ENCODE measurements at places on chromosomes 3 and 15.

- DNase-seq, result no peak
Measured at GRCh38 chr15:71548401-71548807, 261.9 kb upstream of the NR2E3 start.

- DNase-seq, result no peak
Measured at GRCh38 chr15:44542596-44542995, 5.6 kb downstream of the EIF3J start.

DNA sequence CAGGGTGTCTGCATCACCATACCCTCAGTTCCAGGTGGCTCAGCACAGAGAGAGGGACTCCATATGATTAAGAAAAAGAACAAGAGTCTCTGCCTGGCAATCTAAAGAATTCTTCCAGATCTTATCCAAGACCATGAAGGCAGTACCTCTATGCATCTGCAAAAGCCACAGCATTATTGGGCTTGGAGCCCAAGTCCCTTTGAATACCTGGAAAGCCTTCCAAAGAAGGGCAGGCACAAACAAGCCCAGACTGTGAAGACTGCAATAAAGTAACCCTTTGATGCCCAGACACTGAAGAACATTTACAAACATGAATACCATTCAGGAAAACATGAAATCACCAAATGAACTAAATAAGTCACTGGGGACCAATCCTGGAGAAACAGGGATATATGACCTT is 60.9 kb upstream of the DIPK2A start:
- DNase-seq, result no peak

DNA sequence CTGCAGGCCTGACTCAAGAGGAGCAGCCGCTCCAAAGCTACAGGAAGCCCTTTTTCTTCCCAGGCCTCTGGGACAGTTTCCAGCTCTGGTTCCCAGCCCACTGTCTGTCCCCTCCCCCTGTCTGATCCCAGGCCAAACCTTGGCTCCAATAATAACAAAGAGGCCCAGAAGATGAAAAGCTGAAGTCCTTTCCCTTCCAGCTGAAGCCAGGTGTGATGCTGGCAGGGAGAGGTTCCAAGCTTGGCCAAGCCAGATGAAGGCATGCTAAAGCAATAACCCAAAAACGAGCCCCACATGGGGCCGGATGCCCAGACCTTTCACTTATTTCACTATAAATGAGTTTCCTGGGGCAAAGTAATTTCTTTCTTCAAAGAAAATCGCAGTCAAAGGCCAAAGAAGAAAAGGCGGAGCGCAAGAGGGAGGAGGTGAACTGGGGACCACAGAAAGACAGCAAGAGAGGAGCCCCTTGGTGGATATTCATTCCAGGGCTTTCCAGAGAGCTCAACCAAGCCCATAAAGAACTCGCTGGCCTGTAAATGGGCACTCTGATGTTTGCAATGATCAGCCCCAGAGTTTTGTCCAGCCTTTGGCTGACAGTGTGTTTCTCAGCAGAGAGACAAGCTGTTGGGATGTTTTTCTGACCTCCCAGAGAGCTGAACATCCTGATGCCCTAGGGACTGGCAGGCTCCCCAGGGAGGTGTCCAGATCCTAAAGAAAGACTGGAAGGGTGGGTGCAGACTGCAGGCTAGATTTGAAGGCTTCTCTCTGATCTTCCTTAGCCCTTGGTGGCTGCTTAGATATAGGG is 157.6 kb downstream of the UACA start:
- peak; percentile 84 for DNase-seq

- DNase-seq, result no peak
Measured at GRCh38 chr3:49417516-49418120, 4.7 kb downstream of the AMT start.

GRCh38 chr3:191369616-191370010 is 39.3 kb upstream of the UTS2B start:
- peak; percentile 93 for DNase-seq

- DNase-seq, result peak; percentile 61
Measured at GRCh38 chr3:173993299-173993698, 595.8 kb downstream of the NLGN1 start.

DNA sequence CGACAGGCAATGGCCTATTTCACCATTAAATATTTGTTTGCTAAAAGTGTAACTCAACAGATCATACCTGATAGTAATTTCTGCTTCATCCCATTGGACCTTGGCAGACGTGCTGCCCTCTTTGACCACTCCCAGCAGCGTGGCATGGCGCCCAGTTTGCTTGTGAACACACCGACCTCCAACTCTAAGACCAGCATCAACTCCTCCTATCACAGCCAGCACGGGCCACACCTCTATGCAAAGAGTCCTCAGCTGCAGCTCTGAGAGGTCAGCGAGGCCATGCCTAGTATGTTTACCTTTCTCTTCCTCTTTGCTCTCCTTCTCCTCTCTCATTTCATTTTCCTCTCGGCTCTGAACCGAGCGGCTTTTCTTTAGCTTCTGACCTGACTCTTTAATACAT is 80.6 kb downstream of the FBXL22 start:
- no peak for DNase-seq

DNA sequence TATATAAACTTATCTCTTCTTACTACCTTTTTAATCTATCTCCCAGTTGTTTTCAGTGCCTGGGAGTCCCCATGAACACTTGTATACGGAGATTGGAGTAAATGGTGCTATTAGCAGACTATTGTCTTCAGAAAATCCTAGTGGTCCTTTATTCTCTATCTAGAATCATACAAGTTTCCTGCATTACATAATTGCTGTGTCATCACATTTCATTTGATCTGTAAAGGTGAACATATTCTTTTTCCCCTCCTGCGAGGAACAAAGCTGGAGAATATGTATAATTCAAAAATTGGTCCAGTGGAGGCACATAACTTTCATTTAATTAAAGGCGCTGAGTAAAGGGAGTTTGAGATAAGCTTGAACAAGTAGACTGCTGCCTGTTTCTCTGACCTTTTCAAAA is 324.8 kb downstream of the FEZF2 start:
- DNase-seq, result no peak

DNA sequence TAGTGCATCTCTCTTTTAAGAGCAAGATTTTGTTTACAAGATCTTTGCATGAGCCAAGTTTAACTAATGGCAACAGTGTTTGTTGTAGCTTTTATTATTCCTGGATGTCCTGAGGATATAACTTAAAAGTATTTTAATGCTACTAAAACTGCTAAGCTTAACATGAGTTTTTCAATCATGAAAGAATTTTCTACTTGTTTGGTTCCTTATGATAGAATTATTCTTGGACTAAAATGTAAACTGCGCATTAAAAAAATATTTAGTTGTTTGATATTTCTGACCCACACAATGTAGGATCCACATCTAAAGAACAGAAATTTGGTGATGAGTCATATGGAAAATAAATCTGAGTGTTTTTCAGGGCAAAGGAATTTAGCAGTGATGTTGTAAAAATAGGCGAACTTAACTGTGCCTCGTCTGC is 70.8 kb downstream of the RAP2B start:
- DNase-seq, result peak; percentile 84

DNA sequence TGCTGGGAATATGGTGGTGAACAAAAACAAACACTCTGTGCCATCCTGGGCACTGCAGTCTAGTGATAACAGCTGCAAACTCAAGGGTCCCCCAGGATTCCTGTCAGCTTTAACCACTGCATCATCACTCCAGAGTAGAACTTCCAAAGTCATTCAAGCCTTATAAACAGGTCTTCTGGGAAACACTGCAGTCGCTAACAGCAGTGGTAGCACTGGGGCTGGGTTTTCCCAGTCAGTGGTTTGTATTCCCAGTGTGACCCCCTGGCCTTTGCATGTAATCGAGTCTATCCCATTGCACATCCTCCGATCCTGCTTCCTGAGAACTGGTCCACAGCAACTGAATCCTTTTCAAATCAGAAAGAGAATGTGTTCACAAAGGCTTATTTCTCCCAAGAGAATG is 623.5 kb downstream of the EDEM1 start:
- DNase-seq, result no peak

DNA sequence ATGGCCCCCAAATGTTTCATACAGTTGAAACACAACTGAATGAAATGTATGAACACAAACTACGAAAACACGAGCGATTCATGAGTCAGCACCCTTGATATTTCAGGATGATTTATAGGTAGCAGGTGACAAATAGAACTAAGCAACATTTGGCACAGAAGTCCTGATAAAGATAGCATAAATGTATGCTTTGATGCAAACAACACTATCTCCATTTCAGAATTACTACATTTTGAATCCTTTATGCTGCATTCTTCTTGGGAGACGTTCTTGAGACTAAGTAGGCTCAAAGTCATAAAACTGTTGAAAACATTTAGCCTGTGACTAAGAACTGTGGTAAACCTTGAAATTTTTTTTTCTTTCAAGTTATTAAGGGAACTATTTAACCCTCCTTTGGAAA is 200.3 kb upstream of the ICE2 start:
- DNase-seq, result peak; percentile 40
